ENCODE measurements at places on chromosomes 4 and X. TPM values are rescaled to one million over a fixed set of nuclear protein-coding genes. Genes with fewer than 3 reads are reported as not detected.
A peak's percentile ranks its signal among the peaks of the same experiment; 100 is the strongest.

The CDKL2 gene
- 1.8 TPM for total RNA-seq

The CYTL1 gene
- total RNA-seq = 1.7 TPM

DNA sequence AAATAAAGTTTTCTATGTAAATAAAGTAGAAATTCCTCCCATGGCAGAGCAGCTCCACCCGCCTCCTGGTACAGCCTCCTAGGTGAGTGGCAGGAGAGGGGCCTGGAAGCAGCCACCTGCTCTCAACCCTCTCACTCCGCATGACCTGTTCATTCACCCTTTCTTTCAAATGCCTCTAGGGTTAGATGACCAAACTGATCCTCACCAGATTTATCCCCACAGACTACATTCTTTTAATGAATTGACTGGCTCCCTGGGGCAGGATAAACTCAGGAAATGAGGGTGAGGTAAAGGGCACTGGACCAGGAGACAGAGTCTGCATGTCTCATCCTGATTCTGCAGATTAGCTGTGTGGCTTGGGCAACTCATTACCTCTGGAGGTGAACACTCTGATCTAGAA is 32.6 kb upstream of the NKX6-1 start:
- 0 out of 2 replicates have a peak, but pooled peaks cover 2% of the 10 kb centered on the region for H3K4me1 ChIP-seq
- no peak for DNase-seq
- no peak overlapping the region for H3K27ac ChIP-seq
- H3K27me3 ChIP-seq = no peaks in the 10 kb centered on the region
- H3K36me3 ChIP-seq = no peaks in the 10 kb centered on the region

GRCh38 chr4:84239278-84239845 is 259.7 kb downstream of the NKX6-1 start:
- peak; percentile 31 for DNase-seq
- no peaks in the 10 kb centered on the region for H3K4me1 ChIP-seq
- no peak overlapping the region for H3K27ac ChIP-seq
- H3K4me3 ChIP-seq = no peak overlapping the region
- no peaks in the 10 kb centered on the region for H3K36me3 ChIP-seq

DNA sequence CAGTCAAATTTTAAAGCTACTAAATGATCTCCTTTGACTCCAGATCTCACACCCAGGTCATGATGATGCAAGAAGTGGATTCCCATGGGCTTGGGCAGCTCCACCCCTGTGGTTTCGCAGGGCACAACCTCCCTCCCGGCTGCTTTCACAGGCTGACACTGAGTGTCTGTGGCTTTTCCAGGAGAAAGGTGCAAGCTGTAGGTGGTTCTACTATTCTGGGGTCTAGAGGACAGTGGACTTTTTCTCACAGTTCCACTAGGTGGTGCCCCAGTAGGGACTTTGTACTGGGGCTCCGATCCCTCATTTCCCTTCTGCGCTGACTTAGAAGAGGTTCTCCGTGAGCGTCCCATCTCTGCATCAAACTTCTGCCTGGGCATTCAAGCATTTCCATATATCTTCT is 845.2 kb downstream of the PCDH18 start:
- no peak overlapping the region for H3K27ac ChIP-seq
- H3K27me3 ChIP-seq = no peaks in the 10 kb centered on the region
- no peak overlapping the region for H3K4me3 ChIP-seq
